ENCODE measurements at places on chromosomes 4 and X. TPM values are rescaled to one million over a fixed set of nuclear protein-coding genes. Genes with fewer than 3 reads are reported as not detected.

Gene EFNB1
- polyA plus RNA-seq = 5.3 TPM

Gene MSANTD1
- polyA plus RNA-seq = 0.08 TPM

Gene CXorf38
- polyA plus RNA-seq = 9.4 TPM

Gene WFS1
- 25.0 TPM for polyA plus RNA-seq

Data from GM23248 (cell line).